Stimulated activated CD8-positive, alpha-beta memory T cell treated with anti-CD3 and anti-CD28 coated beads, Interleukin-2, amount 100 ng/mL, for 1 hour (primary cell): ENCODE measurements at places on chromosomes 13 and 19.

DNA sequence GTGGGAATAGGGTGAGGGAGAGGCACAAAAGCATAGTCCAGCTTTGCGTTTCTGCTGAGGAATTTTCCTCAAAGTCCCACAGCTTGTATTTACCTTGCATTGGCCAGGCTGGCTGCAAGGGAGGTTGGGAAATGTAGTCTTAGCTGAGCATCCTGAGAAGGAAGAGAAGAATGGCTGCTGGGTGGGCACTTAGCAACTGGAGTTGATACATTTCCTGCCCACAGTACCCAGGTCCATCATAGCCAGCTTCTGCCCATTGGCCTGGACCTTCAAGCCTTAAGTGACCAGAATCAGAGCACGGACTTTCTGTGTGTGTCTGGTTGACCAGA lies 112.4 kb downstream of the SIPA1L3 start:
- no peak for DNase-seq

DNA sequence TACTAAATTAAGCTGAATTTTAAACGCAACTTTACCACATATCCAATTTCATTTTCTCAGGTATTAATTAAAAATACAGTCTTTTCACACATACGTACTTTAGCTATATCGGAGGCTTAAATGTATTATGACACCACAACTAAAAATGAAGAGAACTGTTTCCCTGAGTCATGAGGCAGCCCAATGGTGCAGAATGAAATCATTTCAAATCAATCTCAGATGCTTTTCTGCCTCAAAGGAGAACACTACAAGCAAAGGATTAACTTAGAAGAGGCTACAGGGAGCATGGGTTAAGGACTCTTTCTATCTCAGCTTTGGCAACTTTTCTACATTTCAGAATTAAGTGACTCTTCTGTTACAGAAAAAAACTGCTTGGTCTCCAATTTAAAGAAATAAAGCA lies 516.3 kb upstream of the HTR2A start:
- no peak for DNase-seq

DNA sequence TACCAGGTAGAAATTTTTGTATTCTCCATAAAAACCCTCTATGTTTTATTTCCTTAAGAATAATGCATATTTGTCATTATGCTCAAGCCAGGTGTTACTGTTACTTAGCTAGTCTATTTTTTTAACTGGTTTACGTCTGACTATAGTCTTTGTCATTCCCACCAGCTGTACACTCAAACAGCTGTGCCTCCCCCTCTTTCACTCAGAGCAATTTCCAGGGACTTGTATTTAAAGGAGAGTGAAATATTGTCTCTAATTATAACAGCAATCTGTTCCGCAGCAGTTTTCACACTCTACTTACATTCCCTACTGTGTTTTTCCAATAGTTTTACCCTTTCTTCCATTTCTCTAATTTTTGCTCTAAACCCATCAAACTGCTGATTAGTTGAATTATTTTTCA lies 813.6 kb upstream of the MIR17HG start:
- no peak for DNase-seq

DNA sequence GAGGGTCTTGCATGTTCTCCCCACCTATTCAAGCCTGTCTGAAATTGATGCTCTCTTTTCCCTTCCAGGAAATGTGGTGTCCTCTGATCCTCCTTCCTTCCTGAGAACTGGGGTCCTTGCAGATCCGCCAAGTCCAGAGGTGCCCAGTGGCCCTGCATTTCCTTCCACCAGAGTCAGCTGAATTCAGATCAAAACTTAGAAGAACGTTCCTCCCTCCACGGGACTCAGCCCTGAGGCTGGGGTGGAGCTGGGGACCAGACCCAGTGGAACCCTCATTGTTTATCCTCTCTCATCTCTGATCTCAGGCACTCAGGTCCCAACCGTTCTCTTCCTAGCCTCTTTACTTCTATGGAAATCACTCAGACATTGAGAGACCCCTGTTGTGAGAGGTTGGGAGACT lies 477.3 kb downstream of the TSHZ3 start:
- DNase-seq: no peak

- no peak for DNase-seq
These were observed 182.7 kb upstream of the TSC22D1 start for GRCh38 chr13:44758630-44759383.

- DNase-seq: no peak
These were observed 2220.8 kb upstream of the PCDH20 start for GRCh38 chr13:63636316-63636993.

- DNase-seq: peak; percentile 91
These were observed 1.7 kb upstream of the PPP1R37 start for GRCh38 chr19:45091031-45091923.

DNA sequence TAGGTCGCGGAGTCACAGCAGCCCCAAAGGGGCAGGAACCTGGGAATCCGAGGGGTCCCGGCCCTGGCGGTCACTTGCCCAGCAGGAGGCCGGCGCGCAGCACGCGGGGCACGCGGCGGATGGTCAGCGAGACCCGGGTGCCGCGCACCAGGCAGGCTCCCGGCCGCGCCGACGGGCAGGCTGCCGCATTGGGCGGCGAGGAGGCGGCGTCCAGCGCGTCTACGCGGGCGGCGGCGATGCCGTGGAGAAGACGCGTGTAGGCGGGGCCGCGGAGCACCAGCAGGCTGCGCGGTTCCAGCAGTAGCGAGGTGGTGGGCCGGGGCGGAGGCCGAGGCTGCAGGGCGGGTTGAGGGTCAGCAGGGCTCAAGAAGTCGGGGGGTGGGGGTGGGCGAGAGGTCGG lies 607 bp upstream of the SYNE4 start:
- DNase-seq: no peak

DNA sequence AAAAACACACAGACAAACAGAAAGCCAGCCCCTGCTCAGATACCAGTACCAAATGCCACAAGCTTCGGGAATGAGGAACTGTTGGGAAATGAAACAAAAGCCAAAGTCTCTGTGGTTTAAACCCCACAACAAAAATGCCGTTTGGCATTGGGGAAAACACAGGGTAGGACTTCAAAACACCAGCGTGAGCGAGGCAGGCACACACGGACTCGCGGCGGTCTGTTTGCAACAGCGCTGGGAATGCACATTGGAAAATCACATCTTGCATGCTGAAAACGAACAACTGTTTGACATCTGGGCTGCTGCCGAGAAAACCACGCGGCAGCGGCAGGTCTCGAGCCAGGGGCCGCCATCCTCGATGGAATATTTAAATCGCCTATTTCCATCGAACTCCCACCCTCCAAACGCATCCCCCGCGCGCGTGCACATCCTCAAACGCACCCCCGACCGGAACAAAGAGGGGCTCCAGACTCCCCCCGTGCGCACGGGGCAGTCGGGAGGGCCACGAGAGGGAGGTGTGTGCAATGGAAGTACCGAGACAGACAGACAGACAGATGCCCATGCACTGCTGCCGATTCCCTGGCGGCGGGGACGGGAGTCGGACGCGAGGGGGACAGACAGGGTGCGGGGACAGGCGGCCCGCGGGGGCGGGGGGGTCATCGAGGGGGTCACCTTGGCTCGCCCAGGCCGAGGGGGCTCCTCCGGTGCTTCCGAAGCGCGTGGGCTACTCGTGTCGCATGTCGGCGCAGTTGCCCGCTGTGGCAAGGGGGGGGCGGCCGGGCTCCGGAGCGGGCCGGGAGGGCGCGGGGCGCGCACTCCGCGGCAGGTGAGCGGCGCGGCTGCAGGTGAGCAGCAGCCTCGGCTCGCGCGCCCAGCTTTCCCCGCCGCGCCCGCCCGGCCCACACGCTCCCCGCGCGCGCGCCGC lies at the start of gene GPR12:
TSS of gene GPR12 (minus strand) at position 880 of the 925 bp plus-strand sequence. CDS start 959 bp downstream, outside the sequence.
- no peak for DNase-seq

DNA sequence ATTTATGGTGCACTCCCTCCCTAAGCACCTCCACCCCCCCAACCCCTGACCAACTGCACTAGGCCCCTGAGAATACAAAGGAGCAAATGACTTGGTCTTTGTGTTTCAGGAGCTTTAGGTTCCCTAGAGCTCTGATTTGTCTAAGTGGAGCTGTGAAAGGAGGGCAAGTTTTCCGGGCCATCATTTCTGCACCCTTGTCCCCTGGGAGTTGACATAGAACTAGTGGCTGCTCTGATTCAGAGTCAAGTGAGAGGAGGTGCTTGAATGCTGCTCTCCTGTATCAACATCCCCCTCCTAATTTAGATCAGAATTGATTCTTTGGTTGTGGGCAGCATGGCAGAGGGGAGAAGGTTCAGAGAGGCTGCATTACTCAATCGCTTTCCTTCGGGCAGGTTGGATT lies 391.6 kb downstream of the KCNRG start:
- no peak for DNase-seq

- no peak for DNase-seq
These were observed 4.7 kb upstream of the F10 start for GRCh38 chr13:113117911-113118260.

DNA sequence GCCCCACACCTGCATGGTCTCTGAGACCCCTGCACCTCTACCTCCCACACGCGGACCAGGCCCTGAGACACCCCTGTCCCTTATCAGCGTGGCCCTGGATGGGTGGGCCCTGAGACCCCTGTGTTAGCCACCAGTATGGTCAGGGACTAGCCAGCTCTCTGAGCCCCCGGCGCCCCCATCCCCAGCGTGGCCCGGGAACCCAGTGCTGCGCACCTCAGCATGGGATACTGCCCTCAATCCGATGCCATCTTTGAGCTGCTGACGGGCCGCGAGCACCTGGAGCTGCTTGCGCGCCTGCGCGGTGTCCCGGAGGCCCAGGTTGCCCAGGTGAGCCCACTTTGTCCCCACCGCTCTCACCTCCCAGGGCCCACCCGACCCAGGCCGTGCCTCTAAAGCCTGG lies 5.0 kb upstream of the ARHGAP45 start:
- no peak for DNase-seq

DNA sequence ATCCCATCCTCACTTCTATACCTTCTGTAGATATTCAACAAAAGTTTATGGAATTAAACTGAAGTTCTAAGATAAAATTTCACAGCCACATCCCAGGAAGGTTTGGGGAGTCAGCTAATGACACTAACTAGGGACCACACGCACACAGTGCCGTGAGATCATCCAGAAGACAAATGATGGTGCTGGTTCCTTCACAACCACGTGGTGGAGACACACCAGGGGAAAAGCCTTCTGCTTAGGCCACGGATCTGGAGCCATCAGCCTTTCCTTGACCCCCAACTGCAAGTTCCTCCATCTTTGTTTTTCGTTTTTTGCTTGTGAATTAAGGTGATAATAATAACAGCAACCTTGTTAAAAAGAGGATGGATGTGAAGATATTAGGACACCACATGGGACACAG lies 241.6 kb upstream of the MAB21L1 start:
- no peak for DNase-seq

DNA sequence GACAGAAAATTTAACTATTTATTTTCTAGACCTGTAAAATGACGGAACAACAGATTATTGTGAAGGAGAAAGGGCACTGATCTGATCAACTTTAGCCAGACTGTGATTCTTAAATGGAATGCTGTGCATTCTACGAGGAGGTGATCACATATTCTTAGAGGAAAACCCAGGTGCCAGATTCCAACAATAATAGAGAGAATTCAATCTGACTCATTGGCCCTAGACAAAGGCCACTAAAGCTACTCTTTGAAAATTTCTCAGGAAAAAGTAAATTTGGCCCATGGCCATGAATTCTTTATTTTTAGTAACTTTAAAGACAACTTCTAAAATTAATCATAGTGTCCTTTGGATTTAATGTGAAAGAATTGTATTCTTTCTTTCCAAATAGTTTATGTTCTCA lies 58.6 kb upstream of the POSTN start:
- no peak for DNase-seq

GRCh38 chr19:38917921-38918491 lies 6.0 kb upstream of the CCER2 start:
- no peak for DNase-seq

GRCh38 chr19:8462571-8462970 lies 17.8 kb downstream of the HNRNPM start:
- no peak for DNase-seq

- DNase-seq: no peak
These were observed 121.5 kb upstream of the SLC10A2 start for GRCh38 chr13:103187721-103188156.

- DNase-seq: no peak
These were observed 330.2 kb downstream of the KLF12 start for GRCh38 chr13:73803997-73804396.

- no peak for DNase-seq
These were observed 16.4 kb downstream of the PLEKHF1 start for GRCh38 chr19:29681422-29682235.

DNA sequence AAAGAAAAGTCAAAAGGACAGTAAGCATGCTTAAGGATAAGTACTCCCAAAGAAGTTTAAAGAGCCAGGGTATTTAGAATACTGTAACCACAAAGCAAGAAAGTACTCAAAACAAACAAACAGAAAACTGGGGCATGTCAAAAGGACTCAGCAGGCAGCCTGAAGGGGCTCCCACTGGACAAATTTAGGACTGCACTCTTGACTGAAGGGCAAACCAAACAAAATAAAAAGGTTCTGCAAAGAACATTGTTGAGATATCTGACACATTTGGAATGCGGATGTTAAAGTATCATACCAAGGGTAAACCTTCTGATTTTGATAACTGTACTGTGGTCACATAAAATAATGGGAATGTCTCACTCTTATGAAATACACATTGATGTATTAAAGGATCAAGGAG lies 157.4 kb downstream of the TNFSF13B start:
- DNase-seq: no peak

DNA sequence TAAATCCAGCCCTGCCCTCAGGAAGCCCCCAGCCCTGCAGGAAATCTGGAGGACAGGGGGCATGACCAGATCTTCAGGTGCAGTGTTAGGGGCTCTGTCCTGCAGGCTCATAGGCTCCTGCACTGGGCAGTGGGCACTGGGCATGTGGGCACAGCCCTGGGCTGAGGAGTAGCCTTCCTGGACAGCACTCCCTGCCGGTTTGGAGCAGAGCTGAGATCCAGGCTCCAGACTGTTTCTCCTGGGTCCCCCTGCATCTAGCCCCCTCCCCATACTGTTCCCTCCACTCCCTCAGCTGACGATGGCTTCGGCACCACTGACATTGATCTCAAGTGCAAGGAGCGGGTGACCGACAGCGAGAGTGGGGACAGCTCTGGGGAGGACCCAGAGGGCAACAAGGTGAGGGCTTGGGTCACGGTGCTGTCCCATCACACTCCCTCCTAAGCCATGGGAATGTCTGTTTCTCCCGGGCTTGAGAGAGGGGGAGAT lies 12.3 kb upstream of the PRR19 start:
- no peak for DNase-seq

DNA sequence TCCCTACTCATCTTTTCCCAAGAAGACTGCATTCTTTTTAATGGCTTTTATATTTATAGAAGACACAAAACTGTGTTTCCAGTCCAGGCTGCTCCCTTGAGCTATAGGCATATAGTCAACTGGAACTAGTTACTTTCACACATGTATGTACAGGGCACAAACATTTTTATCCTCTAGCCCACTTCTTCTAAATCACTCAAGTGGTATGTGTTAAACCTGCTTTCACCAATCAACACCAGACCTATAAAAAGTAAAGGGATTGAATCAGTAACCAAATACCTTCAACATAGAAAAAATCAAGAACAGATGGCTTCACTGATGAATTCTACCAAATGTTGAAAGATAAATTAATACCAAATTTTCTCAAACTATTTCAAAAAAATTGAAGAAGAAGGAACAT lies 584.2 kb upstream of the SLITRK1 start:
- DNase-seq: no peak
